Left lung (tissue), 14 donors: ENCODE measurements at places on chromosomes 2 and 18. TPM values are rescaled to one million over a fixed set of nuclear protein-coding genes. Genes with fewer than 3 reads are reported as not detected.
A peak's percentile ranks its signal among the peaks of the same experiment; 100 is the strongest.

GRCh38 chr18:11121443-11121849 is 27.9 kb downstream of the PIEZO2 start:
- H3K27me3 ChIP-seq, result no peaks in the 10 kb centered on the region
- H3K4me1 ChIP-seq, result no peaks in the 10 kb centered on the region
- no peak overlapping the region for H3K4me3 ChIP-seq
- no peak for DNase-seq

DNA sequence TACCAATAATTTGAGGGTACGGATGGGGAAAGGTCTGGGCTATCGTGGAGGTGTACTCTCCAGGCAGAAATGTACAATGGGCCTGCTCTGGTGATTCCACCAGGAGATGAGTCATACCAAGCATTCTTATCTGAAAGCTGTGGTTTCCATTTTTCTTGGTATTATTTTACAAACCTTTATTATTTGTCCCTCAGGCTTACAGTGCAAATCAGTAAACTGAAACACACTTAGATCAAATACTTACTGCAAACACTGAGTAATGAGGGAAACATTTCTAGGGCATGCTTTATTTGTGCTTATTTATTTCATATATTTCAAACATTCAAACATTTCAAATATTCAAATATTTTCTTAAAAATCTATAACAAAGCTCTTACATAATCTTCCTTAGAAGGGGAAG is 319.8 kb downstream of the RND3 start:
- H3K27ac ChIP-seq, result peak overlapping the region; percentile 0
- no peak overlapping the region for H3K4me3 ChIP-seq
- no peaks in the 10 kb centered on the region for H3K27me3 ChIP-seq
- peaks cover 4% of the 10 kb centered on the region for H3K4me1 ChIP-seq

GRCh38 chr2:175136334-175137215 is 31.4 kb downstream of the ATF2 start:
- H3K4me1 ChIP-seq, result no peaks in the 10 kb centered on the region
- no peaks in the 10 kb centered on the region for H3K36me3 ChIP-seq
- no peak overlapping the region for H3K27ac ChIP-seq

GRCh38 chr2:10517351-10518043 is 69.4 kb upstream of the ODC1 start:
- no peak for DNase-seq
- H3K36me3 ChIP-seq, result no peaks in the 10 kb centered on the region
- no peaks in the 10 kb centered on the region for H3K27me3 ChIP-seq
- H3K4me1 ChIP-seq, result no peaks in the 10 kb centered on the region
- H3K27ac ChIP-seq, result no peak overlapping the region
- no peak overlapping the region for H3K4me3 ChIP-seq

DNA sequence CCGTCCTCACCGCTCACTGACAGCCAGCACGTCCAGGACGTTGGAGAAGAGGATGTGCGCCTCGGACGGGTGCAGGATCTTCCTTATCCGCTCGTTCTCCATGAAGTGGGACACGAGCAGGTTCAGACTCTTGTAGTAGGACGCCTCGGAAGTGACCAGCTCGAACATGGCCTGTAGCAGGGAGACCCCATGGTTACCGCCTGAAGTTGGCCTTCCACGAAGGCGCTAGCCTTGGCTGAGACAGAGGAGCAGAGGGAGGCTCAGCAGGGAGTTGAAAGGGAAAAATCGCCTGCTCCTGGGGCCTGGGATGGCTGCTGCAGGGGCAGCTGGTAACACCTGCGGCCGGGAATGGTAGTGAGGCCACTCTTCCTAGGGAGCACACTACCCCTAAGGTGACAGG is 24.7 kb downstream of the SNORC start:
- no peaks in the 10 kb centered on the region for H3K36me3 ChIP-seq
- no peaks in the 10 kb centered on the region for H3K27me3 ChIP-seq
- no peak overlapping the region for H3K4me3 ChIP-seq
- no peaks in the 10 kb centered on the region for H3K4me1 ChIP-seq
- DNase-seq, result peak; percentile 19
- H3K27ac ChIP-seq, result no peak overlapping the region

- no peaks in the 10 kb centered on the region for H3K27me3 ChIP-seq
- H3K4me1 ChIP-seq, result no peaks in the 10 kb centered on the region
- H3K4me3 ChIP-seq, result no peak overlapping the region
Observed at GRCh38 chr2:58299123-58299522, 58.0 kb upstream of the FANCL start.

DNA sequence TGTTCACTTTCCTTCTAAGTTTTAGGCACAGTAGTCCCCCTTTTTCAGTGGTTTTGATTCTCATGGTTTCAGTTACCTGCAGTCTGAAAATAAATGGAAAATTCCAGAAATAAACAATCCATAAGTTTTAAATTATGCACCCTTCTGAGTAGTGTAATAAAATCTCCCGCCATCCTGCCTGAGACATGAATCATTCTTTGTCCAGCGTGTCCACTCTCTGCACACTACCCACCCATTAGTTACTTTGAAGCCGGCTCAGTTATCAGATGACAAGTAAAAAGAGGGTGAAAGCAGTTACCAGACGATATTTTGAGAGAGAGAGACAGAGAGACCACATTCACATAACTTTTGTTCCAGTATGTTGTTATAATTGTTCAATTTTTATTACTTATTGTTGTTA is 400.5 kb downstream of the TMX3 start:
- H3K4me1 ChIP-seq, result no peaks in the 10 kb centered on the region
- H3K36me3 ChIP-seq, result no peaks in the 10 kb centered on the region
- DNase-seq, result no peak
- no peaks in the 10 kb centered on the region for H3K27me3 ChIP-seq

DNA sequence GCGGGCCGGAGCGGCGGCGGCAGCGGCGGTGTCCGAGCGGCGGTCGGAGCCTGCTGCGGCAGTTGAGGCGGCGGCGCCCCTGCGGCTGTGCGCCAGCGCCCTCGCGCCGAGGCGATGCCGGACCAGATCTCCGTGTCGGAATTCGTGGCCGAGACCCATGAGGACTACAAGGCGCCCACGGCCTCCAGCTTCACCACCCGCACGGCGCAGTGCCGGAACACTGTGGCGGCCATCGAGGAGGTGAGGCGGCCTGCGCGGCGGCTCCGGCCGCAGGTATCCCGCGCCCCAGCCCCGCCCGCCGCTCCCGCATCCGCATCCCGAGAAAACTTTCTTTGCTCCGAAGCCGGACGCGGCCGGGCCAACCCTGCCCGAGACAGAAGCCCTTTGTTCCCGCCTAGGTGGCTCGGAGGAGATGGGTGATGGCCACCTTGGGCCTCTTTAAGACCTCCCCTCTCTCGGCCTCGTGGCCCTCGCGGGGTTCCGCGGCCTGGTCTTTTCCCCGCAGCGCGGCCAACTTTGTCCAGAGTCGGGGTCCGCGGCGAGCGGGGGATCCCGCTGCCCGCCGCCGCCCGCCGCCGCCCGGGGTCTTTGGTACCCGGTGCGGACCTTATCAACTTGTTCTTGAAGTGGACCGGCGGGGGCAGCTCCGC is 504 bp downstream of the ASAP2 start:
- H3K27ac ChIP-seq, result peak overlapping the region; percentile 84
- no peaks in the 10 kb centered on the region for H3K36me3 ChIP-seq
- H3K4me1 ChIP-seq, result peaks cover 8% of the 10 kb centered on the region
- peak overlapping the region; percentile 66 for H3K4me3 ChIP-seq
- H3K27me3 ChIP-seq, result peaks cover 39% of the 10 kb centered on the region

GRCh38 chr18:12014086-12014485 is 32.8 kb downstream of the IMPA2 start:
- H3K4me3 ChIP-seq, result no peak overlapping the region
- peaks cover 27% of the 10 kb centered on the region for H3K4me1 ChIP-seq
- no peak overlapping the region for H3K27ac ChIP-seq
- peaks cover 94% of the 10 kb centered on the region for H3K36me3 ChIP-seq
- H3K27me3 ChIP-seq, result no peaks in the 10 kb centered on the region

GRCh38 chr2:130759906-130760753 is 4.8 kb downstream of the AMER3 start:
- H3K4me1 ChIP-seq, result no peaks in the 10 kb centered on the region
- H3K27me3 ChIP-seq, result peaks cover 17% of the 10 kb centered on the region
- no peaks in the 10 kb centered on the region for H3K36me3 ChIP-seq
- no peak for DNase-seq

DNA sequence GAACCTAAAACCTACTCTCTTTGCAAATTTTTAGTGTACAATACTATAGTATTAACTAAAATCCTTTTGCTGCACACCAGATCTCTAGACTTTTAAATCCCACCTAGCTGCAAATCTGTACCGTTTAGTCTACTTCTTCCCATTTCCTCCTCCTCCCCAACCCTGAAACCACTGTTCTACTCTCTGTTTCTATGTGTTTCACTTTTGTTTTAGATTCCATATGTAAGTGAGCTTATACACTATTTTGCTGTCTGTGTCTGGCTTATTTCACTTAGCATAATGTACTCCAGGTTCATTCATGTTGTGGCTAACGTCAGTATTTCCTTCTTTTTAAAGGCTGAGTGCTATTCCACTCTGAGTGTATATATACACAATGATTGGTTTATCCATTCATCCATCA is 18.4 kb upstream of the DSC2 start:
- no peaks in the 10 kb centered on the region for H3K36me3 ChIP-seq
- H3K4me1 ChIP-seq, result no peaks in the 10 kb centered on the region
- H3K27me3 ChIP-seq, result no peaks in the 10 kb centered on the region
- H3K4me3 ChIP-seq, result no peak overlapping the region
- H3K27ac ChIP-seq, result no peak overlapping the region
- DNase-seq, result no peak

- H3K27ac ChIP-seq, result no peak overlapping the region
- H3K36me3 ChIP-seq, result no peaks in the 10 kb centered on the region
- no peaks in the 10 kb centered on the region for H3K27me3 ChIP-seq
- no peaks in the 10 kb centered on the region for H3K4me1 ChIP-seq
- no peak overlapping the region for H3K4me3 ChIP-seq
Observed at GRCh38 chr2:51256736-51257135, 224.8 kb upstream of the NRXN1 start.

DNA sequence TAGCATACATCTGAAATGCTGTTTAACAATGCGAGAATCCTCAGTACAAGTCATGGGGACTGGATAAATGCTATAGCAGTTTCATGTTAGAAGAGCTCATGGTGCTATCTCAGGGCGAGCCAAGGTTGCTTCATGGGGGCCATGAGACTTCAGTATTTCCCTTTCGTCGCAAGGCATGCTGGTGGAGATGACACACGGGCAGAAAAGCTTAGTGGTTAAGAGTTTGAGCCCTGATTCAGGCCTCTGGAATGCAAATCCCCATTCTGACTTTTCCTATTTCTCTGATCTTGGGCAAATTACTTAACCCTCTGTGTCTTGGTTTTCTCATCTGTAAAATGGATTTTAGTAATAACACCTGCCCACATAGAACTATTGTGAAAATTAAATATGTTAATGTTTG is 57.4 kb upstream of the EPHA4 start:
- H3K27me3 ChIP-seq, result no peaks in the 10 kb centered on the region
- no peak overlapping the region for H3K4me3 ChIP-seq
- H3K36me3 ChIP-seq, result no peaks in the 10 kb centered on the region
- no peaks in the 10 kb centered on the region for H3K4me1 ChIP-seq
- H3K27ac ChIP-seq, result no peak overlapping the region

GRCh38 chr2:20062615-20063545 is 11.5 kb upstream of the LAPTM4A start:
- H3K27ac ChIP-seq, result peak overlapping the region; percentile 67
- no peaks in the 10 kb centered on the region for H3K27me3 ChIP-seq
- no peaks in the 10 kb centered on the region for H3K36me3 ChIP-seq
- H3K4me1 ChIP-seq, result no peaks in the 10 kb centered on the region

GRCh38 chr2:43874776-43875451 is 36.1 kb downstream of the ABCG8 start:
- H3K27me3 ChIP-seq, result peaks cover 4% of the 10 kb centered on the region
- no peak overlapping the region for H3K27ac ChIP-seq
- no peak overlapping the region for H3K4me3 ChIP-seq
- H3K4me1 ChIP-seq, result no peaks in the 10 kb centered on the region

- peak overlapping the region; percentile 75 for H3K27ac ChIP-seq
- H3K36me3 ChIP-seq, result no peaks in the 10 kb centered on the region
- DNase-seq, result no peak
- no peaks in the 10 kb centered on the region for H3K4me1 ChIP-seq
Observed at GRCh38 chr2:102509749-102510148, 36.7 kb downstream of the SLC9A4 start.

- H3K4me1 ChIP-seq, result peaks cover 29% of the 10 kb centered on the region
- H3K27me3 ChIP-seq, result no peaks in the 10 kb centered on the region
- H3K27ac ChIP-seq, result peak overlapping the region; percentile 51
- peaks cover 10% of the 10 kb centered on the region for H3K36me3 ChIP-seq
Observed at GRCh38 chr2:30239986-30240752, 8.8 kb downstream of the LBH start.

DNA sequence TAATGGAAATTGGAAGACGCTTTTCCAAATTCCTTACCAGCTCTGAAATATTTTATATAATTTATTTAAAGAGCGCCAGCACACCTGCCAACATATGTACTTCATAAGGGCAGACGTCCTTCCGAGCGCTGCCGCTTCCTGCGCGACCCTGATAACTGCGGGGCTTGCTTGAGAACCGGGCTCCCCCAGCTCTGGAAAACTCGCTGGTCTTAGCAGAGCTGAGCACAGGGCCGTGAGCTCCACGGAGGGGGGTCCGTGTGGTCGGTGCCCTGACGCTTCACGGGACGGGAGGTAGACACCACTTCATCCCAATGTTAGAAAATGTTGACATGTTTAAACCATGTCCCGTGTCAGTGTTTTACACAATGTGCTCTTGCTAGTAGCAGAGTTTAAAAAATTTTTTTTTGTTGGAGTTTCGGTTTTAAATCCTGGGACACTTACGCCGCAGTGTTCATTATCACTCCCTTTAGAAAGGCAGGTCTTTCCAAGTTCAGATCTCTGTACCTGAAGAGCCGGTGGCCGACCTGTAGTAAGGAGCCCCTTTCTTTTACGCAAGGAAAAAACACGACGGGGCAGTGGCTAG is 1.6 kb downstream of the NFATC1 start:
- peak overlapping the region; percentile 51 for H3K4me3 ChIP-seq
- H3K27me3 ChIP-seq, result peaks cover 72% of the 10 kb centered on the region
- DNase-seq, result no peak
- no peak overlapping the region for H3K27ac ChIP-seq
- peaks cover 81% of the 10 kb centered on the region for H3K4me1 ChIP-seq
- H3K36me3 ChIP-seq, result no peaks in the 10 kb centered on the region

DNA sequence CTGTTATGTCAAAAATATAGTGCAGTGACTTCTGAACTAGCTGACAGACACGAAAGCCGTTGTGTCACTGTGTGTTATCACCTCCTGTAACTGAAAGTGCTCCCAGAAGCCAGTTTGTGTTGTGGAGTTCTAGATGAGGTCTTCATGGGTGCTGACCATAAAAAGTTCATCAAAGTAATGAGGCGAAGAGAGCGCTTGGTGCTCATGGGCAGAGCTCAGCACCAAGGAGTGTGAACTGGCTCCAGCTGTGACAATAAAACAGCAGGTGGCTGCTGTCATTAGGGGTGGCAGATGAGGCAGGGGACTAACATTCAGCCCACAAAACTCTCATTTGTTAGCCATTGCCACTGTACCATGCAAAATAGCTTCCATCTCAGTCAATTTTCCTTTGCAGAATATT is 151.1 kb downstream of the ZNF407 start:
- H3K27ac ChIP-seq, result no peak overlapping the region
- no peaks in the 10 kb centered on the region for H3K36me3 ChIP-seq
- H3K4me1 ChIP-seq, result no peaks in the 10 kb centered on the region
- DNase-seq, result no peak
- no peaks in the 10 kb centered on the region for H3K27me3 ChIP-seq
- no peak overlapping the region for H3K4me3 ChIP-seq

The PID1 gene
- 26.7 TPM for polyA plus RNA-seq

The NT5C1B gene
- 1.3 TPM for polyA plus RNA-seq

The ELP2 gene
- 117 TPM for polyA plus RNA-seq

The GCKR gene
- 0.58 TPM for polyA plus RNA-seq

The IL36B gene
- not detected for polyA plus RNA-seq
